ENCODE measurements at places on chromosomes 6 and 20.

- no peak for DNase-seq
These were observed 6.6 kb upstream of the NPEPL1 start for GRCh38 chr20:58685988-58686387.

- no peak for DNase-seq
These were observed 189.2 kb upstream of the RAB32 start for GRCh38 chr6:146354451-146354850.

- no peak for DNase-seq
These were observed 326.7 kb upstream of the MAN1A1 start for GRCh38 chr6:119676230-119676629.

DNA sequence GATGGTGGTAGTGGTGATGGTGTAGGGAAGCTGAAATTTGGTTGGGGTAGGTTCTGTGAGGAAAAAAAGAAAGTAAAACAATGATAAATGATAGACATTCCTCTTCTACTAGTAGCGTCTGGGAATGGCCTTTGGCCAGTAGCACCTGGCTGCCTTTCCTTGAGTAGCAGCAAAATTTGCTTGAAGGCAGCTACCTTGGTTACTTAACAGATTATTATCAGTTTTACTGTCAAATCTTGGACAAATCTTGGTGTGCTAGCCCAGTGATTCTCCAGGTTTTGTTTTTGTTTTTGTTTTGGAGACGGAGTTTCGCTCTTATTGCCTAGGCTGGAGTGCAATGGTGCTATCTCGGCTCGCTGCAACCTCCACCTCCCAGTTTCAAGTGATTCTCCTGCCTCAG lies 26.4 kb downstream of the LIN28B start:
- no peak for DNase-seq

- DNase-seq = no peak
These were observed 9.0 kb downstream of the CST9 start for GRCh38 chr20:23596579-23597250.

- no peak for DNase-seq
These were observed 62.7 kb downstream of the TSHZ2 start for GRCh38 chr20:53034899-53035298.

DNA sequence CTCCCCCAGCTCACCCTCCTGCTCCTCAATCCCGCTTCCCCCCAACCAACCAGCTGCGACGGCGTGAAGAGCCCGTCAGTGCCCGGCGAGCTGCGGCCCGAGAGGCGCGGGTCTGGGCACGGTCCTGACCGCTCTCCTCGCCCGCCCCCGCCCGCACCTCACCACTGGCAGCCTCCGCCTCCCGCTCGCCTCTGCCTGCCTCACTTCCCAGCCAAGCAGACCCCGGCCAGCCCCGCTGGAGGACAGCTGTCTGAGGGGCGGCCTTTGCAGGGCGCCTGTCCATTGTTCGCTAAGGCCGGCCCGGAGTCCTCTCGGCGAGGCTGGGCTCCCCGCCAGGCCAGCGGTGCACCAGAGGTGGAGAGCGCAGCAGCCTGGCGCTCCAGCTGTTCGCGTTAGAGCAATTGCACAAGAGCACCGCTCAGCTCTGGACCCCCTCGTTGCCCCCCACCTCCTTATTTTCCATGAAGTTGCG lies 1.3 kb downstream of the SOBP start:
- DNase-seq = no peak

DNA sequence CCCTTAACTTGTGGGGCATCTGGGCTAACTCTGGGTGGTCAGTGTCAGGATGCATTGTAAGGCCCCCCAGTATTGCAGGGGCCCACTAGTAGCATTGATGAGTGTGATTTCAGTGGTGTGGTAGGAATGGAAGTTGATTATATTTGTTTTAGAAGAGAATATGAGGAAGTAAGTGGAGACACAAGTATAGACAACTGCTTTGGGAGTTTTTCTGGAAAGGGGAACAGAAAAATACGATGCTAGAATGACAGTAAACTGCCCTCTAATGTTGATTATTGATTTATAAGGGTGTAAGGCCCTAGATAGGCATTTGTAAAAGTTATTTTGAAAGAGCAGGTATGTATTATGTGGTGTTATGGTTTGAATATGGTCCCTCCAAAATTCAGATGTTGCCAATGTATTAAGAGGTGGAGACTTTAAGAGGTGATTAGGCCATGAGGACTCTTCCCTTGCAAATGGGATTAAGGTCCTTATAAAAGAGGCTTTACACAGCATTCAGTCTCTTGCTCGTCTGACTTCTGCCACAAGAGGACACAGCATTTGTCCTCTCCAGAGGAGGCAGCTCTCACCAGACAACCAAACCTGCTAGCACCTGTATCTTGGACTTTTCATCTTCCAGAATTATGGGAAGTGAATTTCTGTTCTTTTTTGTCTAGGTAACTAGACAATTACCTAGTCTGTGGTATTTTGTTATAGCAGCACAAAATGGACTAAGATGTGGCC lies 135.9 kb upstream of the DTNBP1 start:
- DNase-seq = no peak

DNA sequence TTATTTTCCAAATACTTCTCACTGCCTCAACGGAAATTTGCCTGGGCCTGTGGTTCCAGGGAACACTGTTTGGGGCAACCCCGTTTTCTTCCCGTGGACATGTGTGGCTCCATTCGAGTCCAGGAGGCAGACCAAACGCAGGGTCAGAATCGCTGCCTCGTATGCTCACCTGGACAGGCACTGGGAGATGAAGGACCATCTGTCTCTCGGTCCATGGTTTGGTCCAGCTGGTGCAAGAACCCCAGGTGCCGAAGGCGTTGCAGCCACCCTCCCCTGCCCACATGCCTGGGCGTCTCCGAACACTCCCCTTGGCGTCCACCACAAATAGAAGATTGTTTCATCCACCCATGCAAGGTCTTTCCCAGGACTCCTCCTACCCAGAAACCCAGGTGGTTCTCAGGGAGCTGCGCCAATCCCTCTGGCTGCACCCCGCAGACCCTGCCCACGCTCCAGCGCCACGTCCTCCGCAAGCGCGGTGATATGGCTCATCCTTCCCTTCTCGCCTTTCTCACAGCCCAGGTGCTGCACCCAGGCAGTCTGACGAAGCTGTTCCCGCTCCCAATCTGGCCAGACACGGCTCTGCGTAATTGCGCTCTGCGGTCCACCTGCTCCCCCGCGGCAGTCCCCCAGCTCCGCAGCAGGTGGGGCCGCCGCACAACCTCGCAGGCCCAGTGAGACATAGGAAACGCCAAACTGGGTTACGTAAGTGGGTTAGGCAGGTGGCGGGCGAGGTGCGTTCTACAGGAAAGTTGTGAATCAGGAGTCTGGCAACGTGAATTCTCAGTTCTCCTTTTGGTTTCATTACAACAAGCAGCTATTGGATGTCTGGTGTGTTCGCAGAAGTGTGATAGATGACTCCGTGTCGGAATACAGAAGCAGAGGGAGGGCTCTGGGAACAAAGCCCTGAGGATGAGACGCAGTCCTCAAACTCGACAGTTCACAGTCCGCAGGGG lies 146.2 kb upstream of the ECI2 start:
- no peak for DNase-seq

- no peak for DNase-seq
These were observed 82.7 kb upstream of the FABP7 start for GRCh38 chr6:122696853-122697252.

DNA sequence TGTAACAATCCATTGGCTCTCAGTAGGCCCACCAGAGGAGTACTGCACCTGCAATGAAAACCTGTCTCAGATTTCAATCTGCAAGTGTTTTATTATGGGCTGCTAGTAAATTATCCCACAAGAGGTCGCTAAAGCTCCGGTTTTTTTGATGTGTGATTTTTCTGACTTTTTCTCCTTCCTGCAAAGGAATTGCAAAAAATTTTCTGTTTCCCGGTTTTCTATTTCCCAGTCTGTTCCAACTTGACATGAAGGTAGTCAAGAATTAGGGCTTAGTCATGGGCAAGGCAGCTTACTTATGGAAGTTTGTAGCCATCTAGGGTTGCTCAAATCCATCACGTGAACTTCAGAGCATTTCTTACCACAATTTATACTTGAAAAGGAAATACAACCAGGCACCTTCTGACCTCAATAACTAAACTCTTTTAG lies 38.5 kb upstream of the AHI1 start:
- DNase-seq = no peak

DNA sequence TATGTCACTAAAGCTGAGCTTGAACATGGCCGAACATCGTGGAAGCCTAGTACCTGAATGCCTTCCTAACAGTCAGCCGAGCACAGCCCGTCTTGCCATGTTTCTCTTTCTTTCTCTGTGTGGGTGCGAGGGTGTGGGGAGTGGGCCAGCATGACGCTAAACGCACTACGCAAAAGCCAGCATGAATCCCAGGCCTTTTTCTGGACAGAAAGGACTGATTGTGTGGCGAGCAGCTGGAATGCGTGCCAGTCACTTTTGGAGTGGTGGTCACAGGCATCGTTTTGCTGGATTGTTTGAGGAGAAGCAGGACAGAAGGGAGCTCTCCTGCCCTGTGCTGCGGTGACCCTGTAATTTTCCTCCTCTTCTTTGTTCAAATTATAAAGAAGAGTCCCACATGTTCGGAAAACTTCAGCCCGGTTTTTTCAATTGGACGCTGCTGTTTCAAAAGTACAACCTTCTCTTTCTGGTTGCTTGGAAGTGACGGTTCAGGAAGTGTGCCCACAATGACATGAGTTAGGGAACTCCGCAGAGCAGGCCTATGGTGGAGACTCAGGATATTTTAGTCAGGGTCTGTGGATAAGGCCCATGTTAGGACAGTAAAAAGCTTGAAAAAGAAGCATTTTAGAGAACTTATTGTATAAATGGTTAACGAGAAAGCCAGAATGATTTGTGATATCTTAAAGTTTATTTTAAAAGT lies 54.3 kb downstream of the PDE7B start:
- no peak for DNase-seq

DNA sequence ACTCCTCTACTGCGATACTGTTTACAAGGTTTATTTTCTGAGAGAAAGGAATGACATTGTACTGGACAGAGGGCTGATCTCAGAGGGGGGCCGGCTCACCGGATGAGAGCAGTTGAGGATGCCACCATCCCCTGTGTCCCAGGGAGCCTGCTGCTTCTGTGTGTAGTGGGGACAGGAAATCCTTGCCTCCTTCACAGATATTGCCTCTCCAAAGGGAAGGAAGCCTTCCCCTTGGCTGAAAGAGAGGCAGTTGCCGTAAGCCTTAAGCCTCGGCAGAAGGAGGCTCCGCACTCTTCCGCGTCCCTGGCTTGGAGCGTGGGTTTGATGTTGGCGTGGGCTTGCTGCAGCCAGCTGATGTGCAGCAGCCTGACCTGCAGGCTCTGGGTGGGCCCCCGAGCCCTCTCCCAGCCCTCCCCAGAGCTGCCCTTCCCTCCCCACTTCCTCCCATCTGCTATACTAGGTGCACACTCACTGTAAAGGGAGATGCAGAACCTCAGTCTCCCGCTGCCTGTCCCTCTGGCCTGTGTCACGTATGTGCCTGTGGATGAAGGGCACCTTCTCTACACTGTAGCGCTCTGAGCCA lies 45.7 kb upstream of the RPS6KA2 start:
- no peak for DNase-seq

GRCh38 chr6:90065173-90065572 lies 170.9 kb downstream of the GJA10 start:
- no peak for DNase-seq

DNA sequence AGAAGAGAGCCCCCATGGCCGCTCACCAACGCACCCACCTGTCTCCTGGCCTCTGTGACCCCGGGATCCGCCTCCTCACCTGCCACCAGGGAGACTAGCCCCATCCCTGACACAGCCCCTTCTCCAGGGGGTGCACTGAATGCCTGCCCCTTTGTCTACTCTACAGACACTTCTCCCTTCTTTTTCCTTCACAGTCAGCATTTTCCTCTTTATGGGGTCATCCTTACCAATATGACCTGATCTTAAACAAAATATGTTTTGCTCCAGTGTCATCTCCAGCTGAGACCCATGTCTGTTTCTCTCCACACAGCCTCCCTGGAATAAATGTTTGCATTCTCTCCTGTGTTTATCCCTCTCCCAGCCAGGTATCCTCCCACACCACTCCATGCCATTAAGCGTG lies 14.6 kb upstream of the CCR6 start:
- no peak for DNase-seq

DNA sequence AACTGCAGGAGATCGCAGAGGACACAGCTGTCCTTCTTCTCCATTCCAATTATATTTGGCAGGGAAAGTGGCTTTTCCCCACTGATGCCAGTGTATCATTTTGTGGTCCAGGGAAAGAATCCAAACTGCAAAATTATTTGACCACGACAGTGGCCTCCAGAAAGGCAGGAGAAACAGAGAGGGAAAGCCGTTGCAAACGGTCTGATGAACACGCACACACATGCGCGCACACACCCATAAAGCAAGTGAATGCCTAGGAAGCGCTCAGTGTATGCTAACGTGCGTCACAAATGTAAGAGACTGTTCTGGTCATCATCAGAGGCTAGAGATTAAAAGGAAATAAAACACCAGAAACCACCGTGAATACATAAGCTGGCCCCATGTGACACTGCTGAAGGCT lies 54.0 kb downstream of the NPEPL1 start:
- no peak for DNase-seq

DNA sequence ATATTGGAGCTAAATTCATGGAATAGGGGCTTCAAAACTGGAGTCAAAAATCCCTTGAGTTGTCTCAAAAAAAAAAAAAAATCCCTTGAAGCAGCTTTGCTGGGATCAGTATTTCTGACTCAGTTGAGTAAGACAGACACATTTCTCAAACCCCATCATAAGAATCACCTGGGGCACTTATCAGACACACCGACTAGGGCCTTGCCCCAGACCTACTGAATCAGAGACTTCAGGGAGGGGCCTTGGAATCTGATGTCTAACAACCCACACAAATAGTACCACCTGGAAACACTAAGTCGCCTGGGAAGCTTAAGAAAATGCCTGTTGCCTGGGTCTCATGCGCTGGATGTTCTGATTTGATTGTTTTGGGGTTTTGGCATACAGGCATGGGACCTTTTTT lies 44.9 kb upstream of the RNF144B start:
- no peak for DNase-seq

GRCh38 chr6:2819115-2819514 lies 22.5 kb downstream of the SERPINB1 start:
- no peak for DNase-seq

DNA sequence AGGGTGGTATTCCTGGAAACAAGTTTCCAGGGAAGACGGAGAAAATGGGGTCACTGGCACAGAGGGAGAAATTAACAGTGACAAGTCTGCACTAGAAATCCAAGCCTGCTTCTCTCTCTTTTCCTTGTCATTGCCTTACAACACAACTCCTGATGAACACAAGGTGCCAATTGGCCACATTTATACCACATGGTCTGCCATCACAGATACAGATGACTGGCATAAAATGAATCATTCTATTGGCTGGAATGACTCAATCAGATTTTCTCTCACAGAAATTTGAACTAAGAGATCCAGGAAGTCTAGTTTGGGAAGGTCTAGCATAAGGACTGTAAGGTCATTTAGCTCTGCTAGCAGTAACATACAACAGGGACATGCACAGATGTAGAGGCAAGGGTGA lies 190.3 kb downstream of the LINC00237 start:
- DNase-seq = no peak

DNA sequence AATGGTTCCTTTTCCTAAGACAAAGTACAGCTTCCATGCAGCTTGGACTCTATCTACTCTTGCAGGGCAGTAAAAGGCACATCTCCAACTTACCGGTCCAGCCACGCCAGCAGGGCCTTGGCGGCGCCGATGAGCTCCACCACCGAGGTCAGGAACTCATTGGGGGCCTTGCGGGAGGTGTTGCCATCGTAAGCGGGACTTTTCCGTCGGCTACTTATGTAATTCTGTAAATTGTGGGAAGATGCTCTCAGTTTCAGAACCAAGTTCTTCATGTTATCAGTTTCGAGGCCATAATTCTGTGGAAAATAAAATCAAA lies 68.5 kb downstream of the CNKSR3 start:
- DNase-seq = no peak

GRCh38 chr6:118509009-118509617 lies 39.0 kb upstream of the PLN start:
- no peak for DNase-seq

All from T follicular helper cell (primary cell).